ENCODE measurements at places on chromosomes 11 and 22. TPM values are rescaled to one million over a fixed set of nuclear protein-coding genes. Genes with fewer than 3 reads are reported as not detected.

The WBP2NL gene
- total RNA-seq: 0.08 TPM

The SLC22A12 gene
- total RNA-seq: not detected

The CYP2D6 gene
- total RNA-seq: 0.35 TPM

The OR51S1 gene
- total RNA-seq: not detected

The FOLR3 gene
- total RNA-seq: not detected

The ISX gene
- total RNA-seq: not detected

The P2RY2 gene
- 48.3 TPM for total RNA-seq

The OR52I1 gene
- total RNA-seq: not detected

The MIOX gene
- not detected for total RNA-seq

GRCh38 chr11:105206633-105207032 lies 67.1 kb upstream of the CARD18 start:
- peaks cover under 1% of the 10 kb centered on the region for H3K4me1 ChIP-seq
- H3K27me3 ChIP-seq: no peaks in the 10 kb centered on the region
- DNase-seq: no peak
- no peak overlapping the region for H3K27ac ChIP-seq

DNA sequence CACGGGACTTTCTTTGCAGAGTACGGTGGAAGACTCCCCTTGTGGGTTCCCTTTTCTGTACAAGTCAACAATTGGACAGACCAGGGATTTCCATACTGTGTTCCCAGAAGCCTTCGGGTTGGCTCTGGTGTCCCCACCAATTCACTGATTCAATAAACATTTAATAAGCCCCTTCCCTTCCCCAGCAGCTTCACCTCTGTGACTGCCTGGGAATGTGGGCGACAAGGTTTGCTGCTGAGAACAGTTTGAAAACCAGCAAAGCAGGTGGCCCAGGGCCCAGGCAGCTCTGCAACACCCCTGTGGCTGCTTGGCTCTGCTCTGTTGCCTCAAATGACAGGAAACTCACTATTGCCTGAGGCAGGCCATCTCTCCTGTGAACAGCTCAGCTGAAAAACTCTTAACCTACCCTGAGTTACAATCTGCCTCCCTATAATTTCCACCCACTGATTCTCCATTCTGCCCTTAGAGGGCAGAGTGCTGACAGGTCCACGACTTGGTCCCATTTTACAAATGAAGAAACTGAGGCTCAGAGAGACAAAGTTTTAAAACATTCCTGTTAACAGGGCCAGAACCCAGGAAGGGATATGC lies 10.4 kb downstream of the ADORA2A start:
- H3K36me3 ChIP-seq: no peaks in the 10 kb centered on the region
- H3K27me3 ChIP-seq: no peaks in the 10 kb centered on the region
- DNase-seq: no peak
- peaks cover 24% of the 10 kb centered on the region for H3K4me1 ChIP-seq

DNA sequence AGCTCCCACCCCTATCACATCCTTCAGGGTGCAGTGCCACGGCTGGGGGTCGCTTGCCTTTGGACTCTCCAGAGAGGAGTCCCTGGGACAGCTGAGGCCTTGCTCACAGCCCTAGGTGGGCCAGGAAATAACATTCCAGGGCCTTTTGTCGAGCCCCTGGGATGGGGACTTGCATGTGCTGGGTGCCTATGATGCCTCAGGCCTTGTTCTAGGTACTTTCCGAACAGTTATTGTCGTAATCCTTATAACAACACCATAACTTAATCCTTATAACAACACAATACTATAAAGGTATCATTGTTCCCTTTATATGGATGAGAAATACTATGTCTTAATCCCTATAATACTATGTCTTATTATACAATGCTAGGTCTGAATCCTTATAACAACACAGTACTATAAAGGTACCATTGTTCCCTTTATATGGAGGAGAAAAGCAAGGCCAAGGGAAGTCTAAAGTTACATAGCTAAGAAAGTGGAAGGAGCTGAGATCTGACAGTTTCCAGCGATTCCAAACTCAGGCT lies 236.5 kb downstream of the ST3GAL4 start:
- DNase-seq: no peak
- no peaks in the 10 kb centered on the region for H3K27me3 ChIP-seq
- no peak overlapping the region for H3K4me3 ChIP-seq
- H3K36me3 ChIP-seq: no peaks in the 10 kb centered on the region

- no peaks in the 10 kb centered on the region for H3K27me3 ChIP-seq
- peak overlapping the region; percentile 56 for H3K27ac ChIP-seq
- peaks cover 73% of the 10 kb centered on the region for H3K4me1 ChIP-seq
- H3K4me3 ChIP-seq: no peak overlapping the region
- H3K36me3 ChIP-seq: no peaks in the 10 kb centered on the region
Measured at GRCh38 chr11:117072517-117073461, 25.4 kb downstream of the SIK3 start.

DNA sequence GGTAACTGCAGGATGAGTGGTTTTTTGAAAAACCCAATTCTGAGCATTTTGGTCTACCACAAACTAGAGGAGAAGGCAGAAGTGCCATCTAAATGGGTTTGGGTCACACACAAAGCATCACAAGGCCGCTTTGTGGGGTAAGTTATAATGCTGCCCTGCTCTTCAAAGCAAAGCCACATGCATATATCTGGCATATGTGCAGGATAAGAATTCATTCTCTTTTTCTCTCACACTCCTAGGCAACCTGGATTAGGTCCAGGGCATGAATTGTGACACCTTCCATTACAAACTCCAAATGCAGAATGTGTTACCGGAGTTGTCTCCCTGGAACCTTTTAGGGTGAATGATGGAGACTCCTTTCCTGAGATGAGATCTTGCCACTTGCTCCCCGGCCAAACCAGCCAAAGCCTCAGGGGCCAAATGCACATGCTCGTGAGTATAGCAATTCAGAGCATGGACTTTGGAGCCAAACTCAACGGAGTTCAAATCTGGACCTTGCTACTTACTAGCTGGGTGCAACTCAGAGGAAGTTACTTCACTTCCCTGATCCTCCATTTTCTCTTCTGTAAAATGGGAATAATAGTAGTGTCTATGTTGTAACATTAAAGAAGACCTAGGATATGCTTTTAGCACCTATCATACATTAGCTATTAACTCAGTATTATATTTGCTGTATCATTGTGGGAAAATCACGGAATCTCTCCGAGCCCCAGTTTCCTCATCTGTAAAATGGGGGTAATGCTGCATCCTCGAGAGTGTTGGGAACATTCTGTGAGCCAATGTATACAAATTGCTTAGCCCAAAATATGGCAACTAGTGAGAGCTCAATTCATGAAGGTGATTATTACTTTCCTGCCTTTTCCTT lies 96.6 kb downstream of the COMMD9 start:
- no peaks in the 10 kb centered on the region for H3K27me3 ChIP-seq
- H3K36me3 ChIP-seq: no peaks in the 10 kb centered on the region
- no peak overlapping the region for H3K4me3 ChIP-seq
- DNase-seq: no peak
- H3K27ac ChIP-seq: no peak overlapping the region

DNA sequence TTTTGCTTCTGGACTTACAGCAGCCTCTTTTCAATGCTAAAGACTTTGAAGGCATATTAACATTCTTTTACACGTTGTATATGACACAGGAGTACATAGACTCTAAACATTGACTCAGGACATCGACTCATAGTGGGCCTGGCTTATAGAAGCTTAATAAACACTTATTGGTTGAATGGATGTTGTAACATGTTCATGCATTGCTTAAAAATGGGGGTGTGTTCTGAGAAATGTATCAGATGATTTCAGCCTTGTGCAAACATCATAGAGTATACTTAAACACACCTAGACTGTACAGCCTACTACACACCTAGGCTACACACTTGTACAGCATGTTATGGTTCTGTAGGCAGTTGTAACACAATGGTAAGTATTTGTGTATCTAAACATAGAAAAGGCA lies 17.9 kb downstream of the TTC17 start:
- no peak overlapping the region for H3K27ac ChIP-seq
- H3K4me3 ChIP-seq: no peak overlapping the region

DNA sequence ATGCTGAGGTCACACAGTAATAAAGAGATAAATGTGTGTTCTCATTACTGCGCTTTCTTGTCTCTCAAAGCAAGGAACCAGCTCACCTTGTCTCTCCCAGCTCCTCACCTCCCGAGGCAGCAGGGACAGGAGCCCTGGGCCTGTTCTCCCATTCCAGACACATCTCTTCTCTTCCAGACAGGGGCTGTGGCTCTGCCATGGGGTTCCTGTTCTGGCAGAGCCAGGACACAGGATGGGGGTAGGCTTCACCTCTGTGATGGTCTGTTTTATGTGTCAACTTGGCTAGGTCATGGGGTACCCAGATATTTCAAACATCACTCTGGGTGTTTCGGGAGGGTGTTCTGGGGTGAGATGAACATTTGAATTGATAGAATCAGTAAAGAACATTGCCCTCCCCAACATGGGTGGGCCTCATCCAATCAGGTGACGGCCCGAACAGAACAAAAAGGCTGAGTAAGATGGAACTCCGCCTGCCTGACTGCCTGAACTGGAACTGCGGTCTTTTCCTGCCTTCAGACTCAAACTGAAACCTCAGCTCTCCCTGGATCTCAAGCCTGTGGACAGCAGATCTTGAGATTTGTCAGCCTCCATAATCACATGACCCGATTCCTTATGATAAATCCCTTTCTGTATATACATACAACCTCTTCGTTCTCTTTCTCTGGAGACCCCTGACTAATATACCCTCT lies 2.0 kb upstream of the VSIG10L2 start:
- no peaks in the 10 kb centered on the region for H3K4me1 ChIP-seq
- no peak for DNase-seq
- no peak overlapping the region for H3K4me3 ChIP-seq

DNA sequence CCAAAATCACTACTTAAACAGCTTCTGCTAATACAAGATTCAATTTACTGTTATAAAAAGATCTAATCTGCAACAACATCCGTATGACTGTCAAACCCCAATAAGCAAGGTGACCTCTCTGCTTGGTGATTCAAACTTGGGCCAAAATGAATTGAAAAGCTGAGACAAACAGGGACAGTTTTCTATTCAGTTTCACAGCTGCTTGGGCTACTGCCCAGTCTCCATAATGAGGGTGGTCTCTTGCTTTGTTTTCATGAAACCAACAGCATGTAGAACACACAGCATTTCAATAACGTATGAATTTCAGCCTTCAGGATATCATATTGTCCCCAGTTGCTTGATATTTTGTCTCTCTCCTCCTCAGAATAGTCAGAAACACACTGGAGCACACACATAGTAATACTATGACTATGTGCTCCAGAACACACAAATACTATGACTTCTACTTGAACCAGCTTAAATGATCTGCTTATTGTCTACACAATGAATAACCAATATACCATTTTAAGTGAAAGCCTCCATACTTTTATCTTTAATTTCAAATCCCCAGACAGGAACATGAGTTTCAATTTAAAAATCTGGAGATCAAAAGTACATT lies 285.0 kb downstream of the TTC28 start:
- H3K27ac ChIP-seq: no peak overlapping the region
- peaks cover 19% of the 10 kb centered on the region for H3K4me1 ChIP-seq
- H3K4me3 ChIP-seq: no peak overlapping the region
- no peaks in the 10 kb centered on the region for H3K27me3 ChIP-seq

GRCh38 chr11:115493905-115494304 lies 10.3 kb downstream of the CADM1 start:
- no peak for DNase-seq
- H3K4me3 ChIP-seq: no peak overlapping the region
- H3K4me1 ChIP-seq: no peaks in the 10 kb centered on the region
- H3K27me3 ChIP-seq: no peaks in the 10 kb centered on the region

DNA sequence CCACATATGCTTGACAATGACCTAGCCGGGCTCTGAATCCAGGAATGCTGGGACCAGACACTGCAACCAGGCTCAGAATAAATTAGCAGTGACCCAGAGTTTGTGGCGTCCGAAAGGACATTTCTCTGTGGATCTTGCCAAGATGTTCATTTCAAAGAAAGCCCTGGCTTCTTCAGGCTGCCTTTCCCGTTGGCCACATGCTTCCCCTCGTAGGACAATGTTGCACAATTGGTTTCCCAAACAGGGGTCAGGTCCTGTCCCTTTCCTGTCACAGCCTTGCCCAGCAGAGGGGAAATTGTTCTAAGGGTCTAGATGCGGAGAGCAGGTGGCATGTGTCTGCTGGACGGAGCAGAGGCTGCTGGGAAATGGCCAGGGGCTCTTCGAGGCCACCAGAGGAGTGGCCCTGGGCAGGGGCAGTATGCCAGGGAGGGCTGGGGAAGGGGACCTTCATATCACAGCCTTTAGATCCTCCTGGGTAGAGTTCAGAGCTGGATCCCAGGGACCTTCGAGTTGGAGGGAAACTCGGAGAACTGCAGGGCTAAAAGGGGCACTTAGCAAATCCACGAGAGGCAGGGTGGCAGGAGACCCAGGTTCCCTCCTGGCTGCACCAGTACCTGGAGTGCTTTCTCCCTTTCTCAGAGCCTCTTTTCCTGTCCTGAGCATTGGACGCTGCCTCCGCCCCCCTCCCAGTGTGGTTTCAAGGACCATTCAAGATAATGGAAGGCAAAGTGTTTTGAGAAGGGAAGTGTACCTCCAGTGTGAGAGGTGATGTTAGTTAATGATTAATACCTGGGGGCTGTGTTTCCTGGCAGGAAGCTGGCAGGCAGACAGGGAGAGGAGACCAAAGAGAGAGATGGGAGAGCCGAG lies 42.3 kb downstream of the C11orf96 start:
- DNase-seq: no peak
- H3K27ac ChIP-seq: no peak overlapping the region
- H3K4me1 ChIP-seq: peaks cover 43% of the 10 kb centered on the region
- no peaks in the 10 kb centered on the region for H3K36me3 ChIP-seq
- peaks cover 18% of the 10 kb centered on the region for H3K27me3 ChIP-seq

GRCh38 chr11:114099392-114100178 lies 40.1 kb downstream of the ZBTB16 start:
- H3K27ac ChIP-seq: no peak overlapping the region
- no peak for DNase-seq
- H3K27me3 ChIP-seq: no peaks in the 10 kb centered on the region
- H3K4me1 ChIP-seq: peaks cover 78% of the 10 kb centered on the region
- H3K4me3 ChIP-seq: no peak overlapping the region

DNA sequence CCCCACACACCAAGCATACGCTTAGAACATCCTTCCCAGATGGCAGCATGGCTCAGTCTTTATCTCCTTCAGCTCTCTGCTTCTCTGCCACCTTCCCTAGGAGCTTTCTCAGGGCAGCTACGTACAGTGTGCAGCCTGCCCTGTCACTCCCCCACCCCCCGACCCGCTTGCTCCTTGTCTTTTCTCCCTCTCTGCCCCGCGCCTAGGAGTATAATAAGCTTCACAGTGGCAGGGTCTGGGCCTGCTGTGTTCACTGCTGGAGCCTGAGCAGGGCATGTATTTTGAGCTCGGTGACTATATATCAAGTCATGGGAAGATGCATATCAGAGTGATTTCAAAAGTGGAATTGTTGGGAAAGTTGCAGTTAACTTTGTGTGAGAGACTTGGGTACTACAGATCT lies 55.8 kb upstream of the ADSL start:
- H3K27me3 ChIP-seq: no peaks in the 10 kb centered on the region
- no peak for DNase-seq
- H3K27ac ChIP-seq: no peak overlapping the region

DNA sequence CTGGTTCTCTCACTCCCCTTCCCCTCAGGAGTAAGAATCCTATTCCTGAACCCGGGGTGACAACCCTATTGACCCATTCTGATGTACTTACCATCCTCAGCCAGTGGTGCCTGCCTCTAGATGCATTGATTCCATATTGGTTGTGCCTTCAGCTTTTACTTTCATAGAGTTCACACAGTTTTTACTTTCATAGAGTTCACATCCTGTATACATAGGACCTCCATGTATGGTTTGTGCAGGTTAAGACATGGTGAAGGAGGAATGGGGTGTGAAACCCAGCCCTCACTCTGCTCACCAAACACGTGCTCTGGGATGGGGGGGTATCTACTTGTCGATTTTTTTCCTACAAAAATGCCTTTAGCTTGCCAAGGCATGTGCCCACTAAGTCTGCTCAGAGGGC lies 105.6 kb upstream of the TBCEL start:
- peaks cover 19% of the 10 kb centered on the region for H3K27me3 ChIP-seq
- no peak overlapping the region for H3K27ac ChIP-seq
- H3K4me1 ChIP-seq: peaks cover 5% of the 10 kb centered on the region
- H3K36me3 ChIP-seq: no peaks in the 10 kb centered on the region
